Activated CD8-positive, alpha-beta memory T cell treated with anti-CD3 and anti-CD28 coated beads for 4 hours (primary cell): ENCODE measurements at places on chromosomes 11 and 22.
A peak's percentile ranks its signal among the peaks of the same experiment; 100 is the strongest.

- no peak for DNase-seq
These were observed 2.0 kb upstream of the ANKRD42 start for GRCh38 chr11:83191491-83191890.

DNA sequence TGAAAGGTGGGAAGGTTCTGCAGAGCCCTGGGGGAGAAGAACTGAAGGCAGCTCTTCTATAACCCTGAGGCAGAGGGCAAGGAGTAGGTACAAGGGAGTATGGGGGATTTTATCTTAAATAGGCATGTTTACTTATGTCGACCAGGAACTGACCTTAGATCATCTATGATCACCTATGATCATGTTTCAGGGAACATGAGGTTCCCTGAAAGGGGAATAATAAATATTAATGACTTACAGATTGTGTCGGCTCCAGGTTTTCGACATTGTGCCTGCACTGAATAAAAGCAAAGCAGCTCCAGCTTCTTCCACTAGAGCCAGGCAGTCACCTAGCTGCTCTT, 9.9 kb downstream of the GSTP1 start:
- DNase-seq: no peak

- DNase-seq: no peak
These were observed 3.8 kb downstream of the TPCN2 start for GRCh38 chr11:69052343-69053168.

DNA sequence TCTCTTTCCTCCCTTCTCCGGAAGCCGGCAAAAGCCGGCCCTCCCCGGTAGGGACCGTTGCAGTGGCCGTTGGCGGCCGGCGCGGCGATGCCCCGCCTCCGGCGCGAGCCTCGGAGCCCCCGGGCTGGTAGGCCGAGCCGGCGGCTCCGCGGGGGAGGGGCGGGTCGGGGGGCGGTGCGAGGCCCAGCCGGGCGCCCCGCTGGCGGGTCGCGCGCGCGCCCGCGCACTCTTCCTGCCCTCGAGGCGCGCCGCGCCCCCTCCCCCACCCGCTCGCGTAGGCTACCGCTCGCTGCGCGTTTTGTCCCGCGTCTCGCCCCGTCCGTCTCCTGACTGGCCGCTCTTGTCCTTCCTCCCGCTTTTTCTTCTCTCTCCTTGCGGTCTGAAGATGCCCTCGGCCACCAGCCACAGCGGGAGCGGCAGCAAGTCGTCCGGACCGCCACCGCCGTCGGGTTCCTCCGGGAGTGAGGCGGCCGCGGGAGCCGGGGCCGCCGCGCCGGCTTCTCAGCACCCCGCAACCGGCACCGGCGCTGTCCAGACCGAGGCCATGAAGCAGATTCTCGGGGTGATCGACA, 591 bp downstream of the CAPRIN1 start:
- peak; percentile 76 for DNase-seq

GRCh38 chr11:11380883-11381282, 27.8 kb upstream of the CSNK2A3 start:
- DNase-seq: no peak

DNA sequence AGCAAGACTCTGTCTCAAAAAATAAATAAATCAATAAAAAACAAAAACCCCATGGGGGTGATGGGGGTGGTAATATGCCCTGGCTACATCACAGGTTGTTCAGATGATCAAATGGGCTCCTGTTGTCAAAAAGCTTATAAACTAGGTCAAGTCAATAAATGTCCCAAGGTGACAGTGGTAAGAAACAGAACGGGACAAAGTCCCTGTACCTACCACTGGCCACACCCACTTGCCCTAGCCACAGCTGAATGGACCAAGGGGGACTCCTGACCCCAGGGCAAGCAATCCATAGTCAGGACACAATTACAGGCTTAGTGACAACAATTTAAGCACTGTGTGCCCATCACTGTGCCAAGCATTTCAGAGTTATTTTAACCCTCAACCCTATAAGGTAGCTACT, 6.0 kb downstream of the NAGA start:
- DNase-seq: no peak

GRCh38 chr22:19152942-19153883, 3.1 kb upstream of the GSC2 start:
- DNase-seq: no peak

DNA sequence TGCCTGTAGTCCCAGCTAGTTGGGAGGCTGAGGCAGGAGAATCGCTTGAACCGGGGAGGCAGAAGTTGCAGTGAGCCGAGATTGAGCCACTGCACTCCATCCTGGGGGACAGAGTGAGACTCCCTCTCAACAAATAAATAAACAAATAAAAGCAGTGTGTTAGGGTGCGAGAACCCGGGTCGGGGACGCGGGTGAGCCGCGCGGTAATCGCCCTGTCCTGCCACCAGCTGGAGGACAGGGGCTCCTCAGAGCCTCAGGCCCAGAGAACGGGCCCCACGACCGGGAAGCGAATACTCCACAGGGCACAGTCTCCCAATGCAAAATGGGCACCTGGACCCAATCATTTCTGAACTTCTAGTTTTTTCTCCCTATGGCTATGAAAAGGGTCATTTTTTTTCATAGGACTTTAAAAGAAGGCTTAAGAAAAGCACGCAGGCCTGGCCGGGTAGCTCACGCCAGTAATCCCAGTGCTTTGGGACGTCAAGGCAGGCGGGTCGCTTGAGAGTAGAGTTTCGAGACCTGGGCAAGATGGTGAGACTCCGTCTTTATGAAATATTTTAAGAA, 744 bp upstream of the MCM5 start:
- no peak for DNase-seq

DNA sequence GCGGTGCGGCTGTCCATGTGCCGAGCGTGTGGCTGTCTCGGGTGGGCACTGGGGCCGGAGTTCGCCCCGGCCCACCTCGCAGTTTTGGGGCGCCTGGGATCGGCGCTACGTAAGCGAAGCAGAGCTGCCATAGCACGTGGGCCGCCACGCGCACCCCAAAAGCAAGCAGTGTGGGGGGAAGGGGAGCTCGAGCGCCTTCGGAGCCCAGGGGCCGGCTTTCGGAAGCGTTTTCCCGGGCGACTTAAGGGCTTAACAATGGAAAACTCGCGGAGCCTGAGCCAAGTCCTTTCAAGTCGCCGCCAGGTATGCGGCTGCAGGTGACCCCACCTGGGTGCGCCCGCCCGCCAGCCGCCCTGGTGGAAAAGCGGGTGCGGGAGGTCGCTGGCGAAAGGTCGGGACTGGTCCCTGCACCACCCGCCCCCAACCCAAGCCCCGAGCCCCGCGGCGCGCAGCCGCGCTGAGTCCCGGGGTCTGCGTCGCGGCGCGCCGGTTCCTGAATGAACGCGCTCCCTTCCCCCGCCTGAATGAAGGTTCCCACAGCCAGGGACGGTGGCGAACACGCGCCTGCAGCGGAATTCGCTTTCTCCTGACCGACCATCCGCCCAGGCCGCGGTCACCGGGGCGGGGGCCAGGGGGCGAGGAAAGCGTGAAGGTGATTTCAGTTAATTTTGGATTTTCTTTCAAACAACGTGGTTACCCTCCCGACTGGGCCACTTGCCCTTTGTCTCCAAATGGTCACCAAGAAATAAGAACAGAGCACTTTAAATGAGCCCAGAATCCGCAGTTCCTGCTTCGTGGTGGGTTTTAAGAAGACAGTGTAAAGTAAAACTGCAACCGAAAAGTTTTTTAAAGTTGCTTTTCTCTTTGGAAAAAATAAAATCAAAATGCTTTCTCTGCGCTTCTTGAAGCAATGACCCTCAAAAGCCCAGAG, 2.8 kb upstream of the CCND1 start:
- DNase-seq: no peak
